ENCODE measurements at places on chromosomes 1 and 21.

DNA sequence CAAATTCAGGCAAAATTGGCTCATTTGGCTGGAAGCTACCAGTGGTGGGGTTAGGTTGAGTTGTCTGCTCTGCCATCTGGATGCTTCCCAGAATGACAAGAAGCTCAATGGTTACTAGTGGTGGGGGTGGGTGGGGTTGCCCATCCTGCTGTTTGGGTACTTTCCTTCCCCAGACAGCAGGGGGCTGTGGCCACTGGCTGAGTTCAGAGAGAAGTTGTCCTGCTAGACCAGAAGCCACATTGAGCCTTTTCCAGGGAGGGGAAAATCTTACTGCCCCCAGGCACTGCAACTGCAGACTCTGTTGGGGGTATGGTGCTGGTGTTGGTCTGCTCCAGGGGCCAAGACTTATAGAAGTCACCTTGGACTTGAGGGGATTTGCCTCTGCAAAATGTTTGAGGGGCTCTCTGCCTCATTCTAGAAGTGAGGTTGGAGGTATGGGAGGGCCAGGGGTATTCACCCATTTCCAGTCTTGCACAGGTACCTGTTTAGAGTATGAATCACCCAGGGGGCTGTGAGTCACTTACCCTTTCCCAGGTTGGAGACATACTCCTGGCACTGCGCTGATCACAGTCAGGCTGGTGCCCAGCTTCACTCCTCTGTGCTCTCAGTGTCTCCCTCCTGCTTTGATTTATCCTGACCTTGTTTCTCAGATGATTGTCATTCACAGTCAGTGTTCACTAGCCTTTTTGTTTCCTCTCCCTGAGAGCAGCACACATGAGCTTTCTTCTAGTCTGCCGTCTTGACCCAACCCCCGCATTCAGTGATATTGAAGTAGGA lies 89.1 kb upstream of the NEGR1 start:
- no peak for DNase-seq

GRCh38 chr1:116255486-116256285 lies 117.4 kb upstream of the ATP1A1 start:
- no peak for DNase-seq

- DNase-seq = no peak
These were observed 570 bp upstream of the VASH2 start for GRCh38 chr1:212949771-212950170.

DNA sequence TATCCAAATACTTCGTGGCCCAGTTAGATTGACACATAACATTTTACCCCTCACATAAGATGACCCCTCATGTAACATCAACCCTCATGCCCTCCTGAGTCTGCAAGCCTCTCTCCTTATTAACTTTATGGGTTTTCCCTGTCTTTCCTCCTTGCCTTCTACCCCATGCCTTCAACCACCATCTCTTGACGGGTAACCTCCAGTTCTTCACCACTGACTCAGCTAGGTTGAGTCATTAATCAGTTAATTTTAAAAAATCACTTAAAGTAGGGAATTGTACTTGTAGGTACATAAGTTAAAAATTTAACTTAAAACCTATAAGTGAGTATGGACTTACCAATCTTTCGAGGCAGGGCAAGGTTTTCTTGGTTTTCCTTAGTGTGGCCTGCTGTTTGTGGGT lies 330.7 kb downstream of the CAMTA1 start:
- DNase-seq = no peak

- DNase-seq = no peak
These were observed 866.3 kb upstream of the B3GALT2 start for GRCh38 chr1:194052514-194053338.

- peak; percentile 68 for DNase-seq
These were observed 422.8 kb downstream of the CAMTA1 start for GRCh38 chr1:7207875-7208646.

DNA sequence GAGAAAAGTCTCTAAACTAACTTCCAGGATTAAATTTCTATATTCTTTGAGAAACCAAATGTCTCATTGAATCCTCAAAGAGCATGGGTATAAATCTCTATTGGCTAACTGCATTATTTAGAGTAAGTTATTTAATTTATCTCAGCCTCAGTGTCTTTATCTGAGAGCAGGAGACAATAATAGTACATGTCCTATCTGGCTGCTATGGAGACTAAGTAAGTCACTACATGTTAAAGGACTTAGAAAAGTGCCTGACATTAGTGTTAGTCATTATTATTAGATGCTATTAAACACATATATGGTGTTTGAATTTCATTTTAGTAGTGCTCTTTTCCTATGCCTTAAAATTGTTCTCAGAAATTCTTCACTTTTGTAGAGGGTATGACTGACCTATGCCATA lies 505.2 kb downstream of the NEGR1 start:
- no peak for DNase-seq

DNA sequence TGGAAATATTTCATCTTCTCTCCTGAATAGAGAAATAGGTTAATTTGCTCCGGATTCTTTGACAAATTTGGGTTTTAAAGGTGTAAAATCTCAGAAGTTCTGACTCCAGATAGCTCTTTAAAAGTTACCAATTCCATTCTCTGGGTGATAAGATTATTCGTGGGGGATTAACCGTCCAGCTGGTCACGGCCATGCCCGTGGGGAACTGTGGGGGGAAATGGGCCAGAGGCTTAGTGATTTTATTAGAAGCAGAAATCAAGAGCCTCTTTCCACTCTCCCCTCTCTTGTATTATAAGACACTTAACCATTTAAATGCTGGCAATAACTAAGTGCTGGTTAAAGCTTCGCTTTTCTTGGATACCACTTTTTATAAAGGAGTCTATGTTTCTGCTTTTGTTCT lies 376.4 kb upstream of the KAZN start:
- DNase-seq = no peak

- peak; percentile 64 for DNase-seq
These were observed 25.1 kb upstream of the TMEM222 start for GRCh38 chr1:27296773-27297291.
